Stimulated activated CD4-positive, alpha-beta T cell treated with anti-CD3 and anti-CD28 coated beads, TNF-alpha, amount 100 ng/mL, for 24 hours (primary cell): ENCODE measurements at places on chromosomes 1 and 21.

- no peak for DNase-seq
Observed at GRCh38 chr1:244394826-244395765, 56.6 kb downstream of the ADSS2 start.

DNA sequence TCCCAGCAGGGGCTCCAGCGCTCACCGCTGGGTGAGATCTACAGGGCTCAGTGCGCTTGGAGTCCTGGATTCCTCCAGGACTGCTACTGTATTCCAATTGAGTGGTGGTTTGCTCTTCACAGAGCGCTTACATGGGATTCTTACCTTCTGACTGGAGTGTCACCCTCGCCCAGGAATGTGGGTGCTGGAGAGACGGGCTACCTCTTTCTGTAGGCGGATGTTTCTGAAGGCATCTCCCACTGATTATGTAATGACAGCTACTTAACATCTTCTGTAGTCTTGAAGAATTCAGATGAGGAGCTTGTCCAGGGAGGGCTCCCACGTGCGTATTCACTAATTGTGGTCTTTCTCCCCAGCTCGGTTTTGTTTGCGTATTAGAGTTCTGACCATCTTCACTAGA is 154.2 kb downstream of the DYRK1A start:
- no peak for DNase-seq

DNA sequence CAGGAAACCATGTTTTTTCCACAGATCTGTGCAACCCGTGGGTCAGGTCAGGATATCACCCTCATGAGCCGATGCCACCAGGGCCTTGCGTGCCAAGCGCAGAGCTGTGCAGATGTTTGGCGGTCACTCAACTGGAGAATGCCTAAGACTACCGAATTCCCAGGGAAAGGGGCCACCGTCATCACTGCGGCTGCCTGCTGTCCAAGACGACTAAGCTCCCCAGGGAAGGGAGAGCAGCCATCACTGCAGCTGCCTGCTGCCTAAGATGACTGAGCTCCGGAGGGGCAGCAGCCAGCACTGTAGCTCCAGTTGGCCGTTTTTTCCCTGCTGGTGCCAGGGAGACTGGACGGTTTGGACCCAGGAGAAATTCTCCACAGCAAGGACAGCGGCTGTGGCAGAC is 31.1 kb downstream of the AKT3 start:
- no peak for DNase-seq

GRCh38 chr1:70717656-70718055 is 306.6 kb downstream of the CTH start:
- DNase-seq: no peak

- no peak for DNase-seq
Observed at GRCh38 chr1:228082918-228083870, 686 bp downstream of the ARF1 start.

DNA sequence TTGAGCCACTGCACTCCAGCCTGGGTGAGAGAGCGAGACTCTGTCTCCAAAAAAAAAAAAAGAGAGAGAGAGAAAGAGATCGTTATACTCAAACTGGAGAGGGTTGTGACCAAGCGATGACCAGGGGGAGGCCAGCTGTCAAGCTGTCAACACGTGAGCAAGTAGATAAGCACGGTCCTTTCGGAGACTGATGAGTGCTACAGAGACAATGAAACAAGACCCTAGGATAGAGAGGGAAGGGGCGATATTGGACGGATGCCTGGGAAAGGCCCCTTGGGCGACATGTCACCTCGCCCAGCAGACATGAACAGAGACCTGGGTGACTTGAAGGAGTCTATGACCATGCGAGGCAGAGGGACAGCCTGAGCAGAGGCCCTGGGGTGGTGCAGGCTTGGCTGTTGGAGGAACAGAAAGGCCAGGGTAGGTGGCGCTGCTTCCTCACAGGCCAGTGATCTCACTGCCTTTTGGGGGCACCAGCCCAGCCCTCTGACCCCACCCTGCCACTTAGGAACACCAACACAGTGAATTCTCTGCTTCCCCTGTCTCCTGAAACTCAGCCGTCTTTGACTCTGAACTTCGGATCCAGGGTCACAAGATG is 100.8 kb upstream of the IFFO2 start:
- no peak for DNase-seq

- no peak for DNase-seq
Observed at GRCh38 chr1:212671342-212672031, 28.2 kb downstream of the BATF3 start.

DNA sequence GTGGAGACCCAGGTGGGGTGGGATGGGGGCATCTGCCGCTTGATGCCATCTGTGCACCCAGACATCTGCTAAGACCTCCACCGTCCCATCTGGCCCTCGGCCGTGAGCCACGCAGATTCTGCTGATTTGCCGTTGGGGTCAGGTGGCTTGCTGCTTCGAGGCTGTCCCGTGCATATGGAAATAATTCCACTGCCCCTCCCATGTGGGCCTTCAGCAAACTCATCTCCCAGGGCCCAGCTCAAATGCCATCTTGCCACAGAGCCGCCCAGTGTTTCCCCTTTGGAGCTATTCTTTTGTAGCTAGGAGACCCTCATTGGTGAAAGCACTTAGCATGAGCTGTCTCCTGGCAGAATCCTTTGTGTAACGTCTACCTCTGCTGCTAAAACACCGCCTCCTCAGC is 99.8 kb downstream of the KAZN start:
- no peak for DNase-seq

GRCh38 chr1:224253721-224254120 is 70.7 kb downstream of the DEGS1 start:
- DNase-seq: no peak
